Stimulated activated CD4-positive, alpha-beta T cell treated with anti-CD3 and anti-CD28 coated beads, Interleukin-1b, Interleukin-23, amount 100 ng/mL, for 24 hours (primary cell): ENCODE measurements at places on chromosomes 12 and 14.

DNA sequence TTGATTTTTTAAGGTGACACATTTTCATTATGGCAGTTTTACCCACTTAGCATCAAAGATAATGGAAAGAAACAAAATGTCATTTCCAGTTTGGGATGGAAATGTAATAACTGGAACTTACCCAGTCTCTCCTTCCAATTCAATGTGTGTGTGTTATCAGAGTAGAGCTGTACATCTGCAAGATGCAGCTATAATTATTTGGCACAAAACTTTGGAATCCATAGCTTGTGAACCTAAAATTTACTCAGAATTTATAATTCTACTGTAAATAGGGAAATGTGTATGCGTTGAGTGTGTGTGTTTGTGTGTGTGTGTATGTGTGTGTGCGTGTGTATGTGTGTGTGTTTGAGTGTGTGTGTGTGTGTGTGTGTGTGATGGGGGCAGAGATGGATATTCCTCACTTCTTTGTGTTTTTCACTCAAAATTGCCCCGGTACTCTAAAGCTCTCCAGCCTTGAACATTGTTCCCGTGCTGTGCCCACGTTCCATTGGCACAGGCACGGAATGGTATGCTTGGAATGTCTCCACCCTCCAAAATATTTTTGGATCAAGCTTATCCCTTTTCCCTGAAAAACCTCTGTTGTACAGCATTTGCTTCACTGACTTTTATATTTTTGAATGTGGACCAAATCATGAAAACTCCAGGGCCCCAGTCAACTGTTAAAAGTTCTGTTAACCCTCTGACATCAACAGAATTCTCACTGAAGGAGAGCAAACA is 150.2 kb upstream of the BMP4 start:
- no peak for DNase-seq

DNA sequence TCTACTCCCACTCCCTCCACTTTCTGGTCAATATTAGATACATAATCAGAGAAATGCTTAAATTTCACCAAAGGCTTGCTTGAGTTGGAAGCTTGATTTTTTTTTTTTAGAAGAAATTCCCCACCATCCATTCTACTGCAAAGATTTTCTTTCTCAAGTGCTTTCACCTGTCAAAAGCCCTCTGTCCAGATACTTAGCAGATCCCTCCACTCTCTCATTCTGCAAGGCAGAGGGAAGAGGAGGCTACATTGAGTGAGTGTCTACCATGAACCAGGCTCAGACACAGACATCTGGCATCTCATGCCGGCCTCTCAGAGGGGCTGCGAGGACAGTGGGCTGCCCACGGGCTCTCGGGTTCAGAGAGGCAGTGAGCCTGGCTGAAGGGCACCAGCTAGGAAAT is 127.6 kb upstream of the GSC start:
- no peak for DNase-seq

DNA sequence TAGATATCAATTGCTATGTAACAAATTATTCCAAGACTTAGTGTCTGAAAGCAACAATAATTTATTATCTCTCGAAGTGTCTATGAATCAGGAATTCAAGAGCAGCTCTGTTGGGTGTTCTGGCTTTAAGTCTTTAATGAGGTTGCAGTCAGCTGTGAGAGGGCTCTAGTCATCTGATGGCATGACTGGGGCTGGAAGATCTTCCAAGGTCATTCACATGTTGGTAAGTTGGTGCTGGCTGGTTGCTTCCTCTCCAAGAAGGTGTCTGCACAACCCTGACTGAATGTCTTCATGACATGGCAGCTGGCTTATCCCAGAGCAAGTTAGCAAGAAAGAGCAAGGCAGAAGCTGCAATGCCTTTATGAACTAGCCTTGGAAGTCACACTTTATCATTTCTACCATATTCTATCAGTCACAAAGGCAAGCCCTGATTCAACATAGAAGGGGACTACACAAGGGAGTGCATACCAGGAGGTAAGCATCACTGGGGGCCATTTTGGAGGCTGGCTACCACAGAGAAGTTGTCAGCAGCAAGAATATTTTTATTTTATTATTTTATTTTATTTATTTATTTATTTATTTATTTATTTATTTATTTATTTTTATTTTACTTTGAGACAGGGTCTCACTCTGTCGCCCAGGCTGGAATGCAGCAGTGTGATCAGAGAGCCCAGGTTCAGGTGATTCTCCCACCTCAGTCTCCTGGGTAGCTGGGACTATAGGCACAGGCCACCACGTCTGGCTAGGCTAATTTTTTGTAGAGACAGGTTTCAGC is 7.6 kb upstream of the SLC38A2 start:
- no peak for DNase-seq

DNA sequence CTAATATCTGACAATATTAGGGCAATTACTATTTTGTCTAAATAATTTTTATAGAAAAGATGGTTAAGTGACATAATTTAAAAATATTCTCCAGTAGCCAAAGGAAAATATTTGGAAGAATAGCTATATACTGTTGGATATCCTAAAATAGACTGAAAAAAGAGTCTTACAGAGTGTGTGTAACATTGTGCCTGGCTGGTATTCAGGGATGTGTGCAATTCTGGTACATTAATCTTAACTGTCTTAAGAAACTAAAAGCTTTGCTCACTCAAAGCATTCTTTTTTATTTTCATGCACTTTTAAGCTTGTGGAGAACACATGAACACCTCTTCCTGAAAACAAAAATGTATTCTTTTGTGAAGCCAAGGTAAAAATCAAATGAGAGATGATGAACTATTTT is 10.1 kb upstream of the NR2C1 start:
- no peak for DNase-seq

- DNase-seq, result no peak
Measured at GRCh38 chr12:90460681-90461080, 494.3 kb downstream of the CCER1 start.

GRCh38 chr14:100711493-100711892 is 15.2 kb upstream of the DLK1 start:
- DNase-seq, result no peak

GRCh38 chr12:109162551-109162950 is 46.2 kb downstream of the ACACB start:
- no peak for DNase-seq

DNA sequence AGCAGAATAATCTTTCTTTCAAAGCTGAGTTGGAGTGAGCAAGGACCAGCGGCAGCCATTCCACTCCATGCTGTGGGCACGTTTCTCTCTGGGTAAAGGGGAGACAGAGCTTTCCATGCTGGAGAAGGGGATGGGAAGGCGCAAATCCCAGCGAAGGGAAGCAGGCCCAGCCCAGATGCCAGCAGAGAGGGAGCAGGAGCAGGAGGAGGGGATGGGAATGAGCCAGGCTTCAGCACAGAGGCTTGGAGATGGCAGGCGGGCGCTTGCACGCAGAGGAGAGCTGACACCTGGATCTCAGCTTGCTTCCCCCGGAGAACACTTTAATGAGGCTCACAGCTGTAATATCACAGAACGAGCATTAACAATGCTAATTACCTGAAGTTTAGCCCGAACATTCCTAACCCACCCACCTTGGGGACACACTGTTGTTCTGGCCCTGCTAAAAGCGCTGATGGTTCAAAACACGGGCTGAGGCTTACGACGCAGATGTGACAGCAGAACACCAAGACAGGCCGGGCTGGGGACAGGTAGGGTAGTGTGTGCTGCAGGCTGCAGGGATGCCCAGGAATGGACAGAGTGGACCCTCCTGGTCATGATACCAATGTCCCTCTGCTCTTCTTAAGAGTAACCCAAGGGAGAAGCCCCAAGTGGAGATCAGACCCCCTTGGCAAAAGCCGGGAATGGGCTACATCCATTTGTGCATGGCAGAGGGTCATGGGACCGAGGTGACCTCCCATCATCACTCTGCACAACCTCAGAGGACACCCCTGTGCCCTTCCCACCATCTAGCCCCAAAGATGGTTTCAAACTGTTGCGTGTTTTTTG is 288.6 kb downstream of the DPF3 start:
- DNase-seq, result no peak

DNA sequence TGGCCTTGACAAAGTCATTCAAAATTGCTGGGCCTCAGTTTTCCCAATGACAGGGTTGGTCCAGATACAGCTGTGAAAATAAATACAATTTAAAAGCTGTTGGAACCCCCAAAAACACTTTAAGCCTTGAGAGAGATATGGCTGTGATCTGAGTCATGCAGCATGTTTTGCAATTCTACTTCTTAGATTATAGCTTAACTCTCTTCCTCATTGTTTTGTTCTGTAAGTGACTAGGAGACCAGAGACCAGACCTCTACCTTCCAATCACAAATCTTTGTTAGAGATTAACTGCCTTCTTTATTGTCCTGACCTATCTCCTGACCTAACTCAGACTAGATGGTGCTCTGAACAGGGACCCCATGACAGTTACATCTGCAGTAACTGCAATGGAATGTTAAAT is 198.1 kb downstream of the STXBP6 start:
- no peak for DNase-seq

DNA sequence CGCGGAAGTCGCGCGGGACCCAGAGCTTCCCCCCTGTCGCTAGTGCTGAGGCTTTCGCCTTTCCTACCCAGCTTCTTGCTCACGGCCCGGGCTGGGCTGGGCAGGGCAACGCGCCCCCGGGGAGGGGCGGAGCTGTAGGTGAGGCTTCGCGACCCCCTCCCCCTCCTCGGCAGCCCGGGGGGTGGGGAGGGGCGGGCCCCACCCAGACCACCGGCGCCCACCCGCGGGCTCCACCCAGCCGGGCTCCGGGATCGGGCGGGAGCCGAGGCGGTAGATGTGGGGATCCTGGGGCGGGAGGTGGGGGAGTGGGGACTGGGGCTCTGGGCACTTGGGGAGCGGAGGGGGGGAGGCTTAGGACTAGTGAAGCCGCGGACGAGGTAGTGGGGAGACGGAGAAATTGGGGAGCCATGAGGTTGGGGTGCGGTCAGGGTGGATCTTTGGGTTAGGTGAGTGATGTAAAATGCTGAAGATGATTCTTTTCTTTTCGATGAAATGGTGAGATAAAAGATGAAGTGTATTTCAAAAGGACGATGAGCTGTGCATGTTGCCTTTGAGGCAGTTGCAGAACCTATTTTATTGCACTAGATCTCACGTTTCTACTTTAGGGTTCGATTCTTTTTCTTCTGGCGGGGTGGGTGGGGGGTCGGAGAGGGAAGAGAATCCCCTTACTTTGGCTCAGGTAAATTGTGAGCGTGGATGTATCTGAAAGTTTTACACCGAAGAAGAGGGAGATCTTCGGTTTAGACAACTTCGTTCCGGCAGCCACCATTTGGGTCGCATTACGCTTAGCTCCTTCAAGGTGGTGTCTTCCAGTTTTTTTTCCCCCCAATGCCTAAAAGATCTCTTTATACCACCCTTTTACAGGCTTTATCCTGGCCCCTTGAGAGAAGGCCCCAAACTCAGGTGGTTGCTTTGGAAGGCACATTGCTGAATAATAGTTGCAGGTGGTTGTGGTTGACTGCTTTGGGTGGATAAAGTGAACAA is 619 bp downstream of the ERC1 start:
- no peak for DNase-seq
